ENCODE measurements at places on chromosomes 7 and 10.

DNA sequence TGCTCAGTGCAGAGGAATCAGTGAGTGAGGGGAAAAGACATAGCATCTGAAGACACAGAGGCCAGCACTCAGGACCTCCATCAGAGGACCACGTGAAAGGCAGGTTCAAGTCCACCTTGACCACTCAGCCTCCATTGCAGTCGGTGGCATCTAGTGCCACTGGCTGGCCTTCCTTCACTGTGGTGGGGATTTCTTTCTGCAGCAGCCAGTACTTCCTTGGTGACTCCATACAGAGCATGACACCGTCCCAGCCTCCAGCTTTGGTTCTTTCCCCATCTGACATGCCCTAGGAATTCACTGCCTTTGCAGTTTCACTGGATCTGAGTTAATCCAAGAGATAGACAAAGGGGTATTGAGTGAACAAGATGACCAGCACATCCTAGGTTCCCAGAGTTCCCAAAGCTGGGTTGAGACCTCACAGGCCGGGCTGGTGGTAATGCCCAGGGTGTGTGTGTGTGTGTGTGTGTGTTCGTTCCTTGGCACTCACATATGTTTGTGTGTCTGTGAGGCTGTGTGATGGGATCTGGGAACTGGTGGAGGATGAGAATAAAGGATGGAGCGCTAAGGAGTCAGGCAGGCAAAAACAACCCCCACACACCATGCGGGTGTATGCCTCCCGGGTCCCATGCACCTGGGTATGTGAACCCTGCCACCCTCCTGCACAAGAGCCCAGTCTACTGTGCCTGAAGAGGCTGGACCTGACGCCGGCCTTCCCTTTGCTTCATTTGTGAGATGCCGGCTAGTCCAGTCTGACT, 57.8 kb downstream of the SYPL1 start:
- no peak for DNase-seq

DNA sequence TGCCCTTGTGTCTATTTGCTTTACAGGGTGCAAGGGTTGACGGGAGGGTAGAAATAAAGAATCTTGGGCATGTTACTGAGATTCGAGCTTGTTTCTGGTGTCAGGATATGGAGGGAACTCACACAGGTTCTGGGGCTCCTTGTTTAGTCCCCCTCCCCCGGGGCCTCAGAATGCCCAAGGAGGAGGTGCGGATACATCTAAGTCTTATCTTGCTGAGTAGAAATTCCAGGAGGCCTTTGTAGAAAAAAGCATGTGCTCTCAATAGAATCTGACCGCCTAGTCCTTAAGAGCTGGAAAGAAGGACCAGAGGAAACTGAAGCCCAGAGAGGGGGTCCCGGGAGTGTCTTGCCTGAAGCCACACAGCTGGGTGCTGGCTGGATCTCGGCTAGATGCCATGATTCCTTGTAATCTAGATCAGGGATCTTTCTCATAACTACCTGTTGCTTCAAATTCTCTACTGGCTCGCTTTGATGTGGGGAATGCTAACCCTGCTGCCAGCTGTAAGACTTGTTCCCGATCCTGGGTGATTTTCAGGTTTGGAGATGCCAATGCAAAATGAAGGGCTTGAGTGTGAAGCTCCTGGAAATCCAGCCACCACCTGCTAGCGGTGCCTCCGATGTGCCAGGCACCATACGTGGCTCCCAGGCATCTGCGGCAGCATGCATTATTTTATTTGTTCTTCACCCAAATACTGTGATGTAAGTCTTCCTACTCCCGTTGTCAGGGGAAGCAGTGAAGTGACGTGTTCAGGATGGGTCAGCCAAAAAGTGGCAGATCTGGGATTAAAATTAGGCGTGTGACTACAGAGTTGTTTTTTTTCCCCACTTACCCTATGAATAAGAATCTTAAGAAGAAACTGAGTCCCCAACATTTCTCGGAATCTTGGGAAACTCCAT, 226.0 kb downstream of the TCF7L2 start:
- no peak for DNase-seq

DNA sequence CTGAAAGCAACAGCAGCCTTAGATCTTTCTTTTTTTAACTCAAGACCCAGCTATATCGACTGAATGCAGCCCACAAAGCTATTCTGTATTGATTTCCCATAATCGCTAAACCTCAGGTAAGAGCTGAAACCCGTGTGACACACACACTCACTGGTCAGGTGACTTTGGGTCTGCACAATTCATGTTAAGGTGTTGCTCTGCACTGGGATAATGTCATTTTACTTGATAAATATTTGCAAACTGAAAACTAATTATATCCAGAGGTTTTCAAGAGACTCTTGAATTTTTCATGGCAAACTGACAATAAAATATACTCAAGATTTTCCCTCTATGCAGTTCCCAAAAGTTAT, 33.1 kb downstream of the SCRN1 start:
- no peak for DNase-seq

DNA sequence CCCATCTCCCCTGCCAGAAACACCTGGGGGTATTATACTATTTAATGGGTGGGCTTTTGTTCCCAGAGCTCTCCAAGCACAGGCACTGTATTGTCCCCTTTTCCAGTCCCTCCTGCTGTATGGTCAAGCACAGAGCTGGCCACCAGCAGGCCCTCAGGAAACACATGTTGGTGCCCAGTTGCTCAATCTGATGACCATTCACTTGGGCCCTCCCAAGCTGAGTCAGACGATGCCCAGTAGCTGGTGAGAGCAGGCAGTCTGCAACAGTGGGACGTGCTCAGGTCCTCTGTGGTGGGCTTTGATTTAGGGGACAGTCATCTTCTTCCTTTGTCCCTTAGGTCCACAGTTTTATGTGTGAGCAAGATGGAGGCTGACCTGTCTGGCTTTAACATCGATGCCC, 11.8 kb downstream of the SFXN2 start:
- DNase-seq: no peak

Data from smooth muscle cell of the brain vasculature (primary cell).